ENCODE measurements at places on chromosomes 1 and 21.

DNA sequence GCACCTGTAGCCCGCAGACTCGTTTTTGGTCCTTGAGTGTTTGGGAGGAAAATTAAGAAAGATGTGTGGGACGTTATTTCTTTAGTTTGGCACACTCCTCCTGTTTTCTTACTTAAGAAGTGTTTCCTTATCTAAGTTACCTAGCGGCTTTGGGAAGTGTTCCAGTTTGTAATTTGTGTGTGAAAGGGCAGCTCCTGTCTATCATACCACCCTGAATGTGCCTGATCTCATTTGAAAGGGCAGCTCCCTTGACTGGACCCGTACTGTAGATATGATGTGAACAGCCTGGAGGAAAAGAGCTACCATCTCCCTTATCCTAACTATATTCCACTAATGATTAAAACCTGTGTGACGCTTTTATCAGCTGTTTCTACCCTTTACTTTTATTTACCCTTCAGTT, 314.3 kb downstream of the CHRM3 start:
- DNase-seq: no peak

DNA sequence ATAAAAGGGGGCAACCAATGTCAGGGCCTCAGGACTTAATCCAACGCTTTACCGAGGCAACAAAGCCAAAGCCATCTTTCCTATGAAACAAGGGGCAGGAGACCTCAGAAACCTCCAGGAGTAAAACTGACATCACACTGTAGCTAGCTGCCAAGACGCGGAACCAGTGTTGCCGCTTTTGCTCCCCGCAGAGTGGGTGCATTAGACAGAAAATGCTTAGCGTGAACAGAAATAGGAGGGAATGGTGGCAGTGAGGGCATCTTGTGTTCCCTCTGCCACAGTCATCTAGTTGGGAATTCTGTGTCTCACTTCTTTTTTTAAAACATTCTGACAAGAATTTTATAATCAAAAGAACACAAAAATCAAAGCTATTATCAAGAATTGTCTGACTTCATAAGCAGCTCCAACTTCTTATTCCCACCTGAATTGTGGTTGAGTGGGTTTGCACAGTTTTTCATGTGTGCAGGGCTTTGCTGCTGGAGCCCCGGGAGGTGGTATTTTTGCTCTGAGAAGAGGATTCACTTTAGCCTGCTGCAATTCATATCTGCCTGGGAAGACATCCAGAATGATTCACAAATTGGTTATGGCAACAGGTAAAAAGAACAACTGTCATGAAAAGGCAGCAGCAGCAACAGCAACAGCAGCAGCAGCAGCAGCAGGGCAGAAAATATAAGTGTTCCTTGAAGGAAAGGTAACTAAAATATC, 82.2 kb upstream of the DIRAS3 start:
- no peak for DNase-seq

- DNase-seq: no peak
Observed at GRCh38 chr1:166133276-166133841, 33.4 kb downstream of the FAM78B start.

DNA sequence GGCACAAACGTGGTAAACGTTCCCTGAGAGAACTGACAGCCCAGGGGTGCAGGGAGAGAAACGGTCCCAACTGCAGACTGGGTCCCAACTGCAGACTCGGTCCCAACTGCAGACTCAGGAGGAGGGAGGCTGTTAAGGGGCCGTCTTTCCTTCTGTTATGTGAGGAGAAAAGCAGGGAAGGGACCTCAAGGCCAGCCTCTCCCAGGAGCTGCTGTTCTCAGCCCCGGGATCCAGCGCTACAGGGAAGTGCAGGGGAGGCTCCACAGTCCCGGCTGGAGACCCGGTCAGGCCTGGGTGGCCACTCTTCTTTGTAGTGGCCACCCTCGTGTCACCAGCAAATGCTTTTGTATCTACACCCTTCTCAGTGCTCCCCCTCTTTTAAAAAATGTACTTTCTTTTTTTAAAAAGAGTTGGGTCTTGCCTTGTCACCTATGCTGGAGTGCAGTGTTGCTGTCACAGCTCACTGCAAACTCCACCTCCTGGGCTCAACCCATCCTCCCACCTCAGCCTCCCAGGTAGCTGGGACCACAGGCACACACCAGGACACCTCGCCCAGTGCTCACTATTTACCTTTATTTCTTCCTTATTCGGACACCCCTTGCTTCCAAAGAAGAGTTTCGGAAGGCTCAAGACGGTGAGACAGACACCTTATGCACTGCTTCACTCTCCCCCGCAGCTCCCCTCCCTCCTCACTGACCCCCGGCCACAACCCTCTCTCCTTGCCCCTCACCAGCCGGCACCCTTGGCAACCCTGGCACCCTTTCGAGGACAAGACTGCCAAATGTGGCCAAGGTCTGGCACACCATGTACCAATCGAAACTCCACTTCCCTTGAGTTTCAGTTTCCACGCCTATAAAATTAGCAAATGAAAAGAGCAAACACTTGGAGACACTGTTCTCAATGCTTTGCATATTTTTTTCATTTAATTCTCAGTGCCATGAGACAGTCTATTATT, 21.8 kb downstream of the CAPN2 start:
- DNase-seq: no peak

DNA sequence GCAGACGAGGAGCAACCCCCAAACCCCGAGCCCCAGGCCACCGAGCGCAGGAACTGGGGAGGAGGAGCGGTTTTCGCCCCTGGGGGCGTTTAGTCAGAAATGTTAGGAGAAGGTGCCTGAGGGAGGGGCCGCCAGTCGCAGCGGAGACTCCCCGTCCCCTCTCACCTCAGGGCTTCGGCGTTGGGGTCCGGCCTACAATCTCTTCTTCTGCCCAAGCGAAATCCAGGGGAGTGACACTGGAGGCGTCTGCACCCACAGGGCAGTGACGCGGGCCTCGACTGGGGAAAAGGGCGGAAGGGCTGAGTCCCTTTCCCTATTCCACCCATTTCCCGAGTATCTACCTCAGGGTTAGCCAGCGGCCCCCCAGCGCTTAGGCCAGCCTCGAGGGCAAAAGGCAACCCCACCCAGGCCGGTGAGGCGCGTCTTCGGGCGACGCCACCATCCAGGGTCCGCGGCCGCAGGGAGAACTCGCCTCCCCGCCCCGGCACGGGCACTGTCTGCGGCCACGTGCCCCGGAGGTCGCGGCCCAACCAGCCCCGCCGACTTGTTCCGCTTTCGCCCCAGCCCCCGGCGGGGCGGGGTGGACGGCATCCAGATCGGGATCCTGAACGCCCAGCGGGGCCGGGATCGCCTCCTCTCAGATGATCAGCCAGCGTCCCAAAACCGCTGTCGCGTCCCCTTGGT, 118.7 kb upstream of the BARHL2 start:
- no peak for DNase-seq

Measured in H4 (cell line).